Islet precursor cell (in vitro differentiated cells): ENCODE measurements at places on chromosomes 13 and 19.

DNA sequence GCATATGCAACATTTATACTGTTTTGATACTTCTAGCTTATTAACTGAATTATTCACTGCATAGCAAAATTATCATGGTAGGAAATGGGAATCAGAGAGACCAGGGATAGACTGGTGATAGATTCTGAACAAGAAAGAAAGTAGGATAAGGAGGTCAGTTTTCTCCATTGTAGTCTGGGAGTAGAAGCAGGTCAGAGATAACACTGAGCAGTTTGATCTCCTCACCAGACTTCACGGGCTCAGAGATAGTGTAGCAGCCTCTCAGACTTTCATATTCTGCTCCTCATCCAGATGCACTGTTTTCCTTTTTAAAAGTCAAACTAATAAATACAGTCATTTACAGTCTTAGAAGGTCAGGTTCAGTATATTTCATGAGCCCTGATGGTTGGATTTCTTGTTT, 56.0 kb upstream of the MYO16 start:
- DNase-seq = no peak

DNA sequence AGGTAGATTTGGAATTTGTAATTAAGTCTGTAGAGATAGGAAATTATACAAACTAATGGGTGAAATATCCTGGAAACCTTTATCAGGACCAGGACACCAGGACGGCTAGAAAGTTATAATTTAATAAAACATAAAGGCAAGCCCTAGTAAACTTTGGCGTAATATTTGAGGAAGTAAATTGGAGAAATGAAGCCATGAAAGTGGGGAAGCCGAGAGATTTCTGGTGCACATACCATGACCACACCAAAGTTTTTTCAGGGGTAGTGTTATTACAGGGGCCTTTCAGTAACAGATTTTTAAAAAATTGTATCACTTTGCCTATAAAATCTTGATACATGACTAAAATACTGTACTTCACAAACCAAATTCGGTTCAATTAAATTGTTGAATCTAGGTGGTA, 54.7 kb upstream of the URAD start:
- no peak for DNase-seq

DNA sequence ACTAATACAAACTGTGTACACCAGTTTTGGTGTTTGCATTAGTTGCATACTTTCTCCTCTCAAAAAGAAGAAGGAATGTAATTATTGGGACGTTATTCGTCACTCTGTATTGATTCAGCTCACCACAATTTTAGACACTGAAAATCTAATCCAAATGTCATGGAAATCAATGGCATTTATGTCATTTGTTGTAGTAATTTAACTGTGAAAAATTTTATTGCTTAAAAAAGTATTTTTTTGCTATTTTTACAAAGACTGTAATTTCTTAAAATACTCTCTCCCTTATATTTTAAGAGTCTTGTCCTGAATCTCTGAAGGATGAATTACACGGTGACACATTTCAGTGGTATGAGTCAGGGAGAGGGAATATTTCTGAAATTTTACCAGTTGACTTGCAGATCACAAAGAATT, 2117.6 kb downstream of the PCDH9 start:
- DNase-seq = no peak

GRCh38 chr19:45613926-45614725, 12.1 kb upstream of the GPR4 start:
- no peak for DNase-seq

- no peak for DNase-seq
These were observed 16.3 kb downstream of the ZIC5 start for GRCh38 chr13:99955107-99955746.

- DNase-seq = peak; percentile 55
These were observed 41.7 kb downstream of the PCDH17 start for GRCh38 chr13:57673197-57673596.

GRCh38 chr13:108561149-108561548, 68.3 kb upstream of the MYO16 start:
- DNase-seq = no peak

DNA sequence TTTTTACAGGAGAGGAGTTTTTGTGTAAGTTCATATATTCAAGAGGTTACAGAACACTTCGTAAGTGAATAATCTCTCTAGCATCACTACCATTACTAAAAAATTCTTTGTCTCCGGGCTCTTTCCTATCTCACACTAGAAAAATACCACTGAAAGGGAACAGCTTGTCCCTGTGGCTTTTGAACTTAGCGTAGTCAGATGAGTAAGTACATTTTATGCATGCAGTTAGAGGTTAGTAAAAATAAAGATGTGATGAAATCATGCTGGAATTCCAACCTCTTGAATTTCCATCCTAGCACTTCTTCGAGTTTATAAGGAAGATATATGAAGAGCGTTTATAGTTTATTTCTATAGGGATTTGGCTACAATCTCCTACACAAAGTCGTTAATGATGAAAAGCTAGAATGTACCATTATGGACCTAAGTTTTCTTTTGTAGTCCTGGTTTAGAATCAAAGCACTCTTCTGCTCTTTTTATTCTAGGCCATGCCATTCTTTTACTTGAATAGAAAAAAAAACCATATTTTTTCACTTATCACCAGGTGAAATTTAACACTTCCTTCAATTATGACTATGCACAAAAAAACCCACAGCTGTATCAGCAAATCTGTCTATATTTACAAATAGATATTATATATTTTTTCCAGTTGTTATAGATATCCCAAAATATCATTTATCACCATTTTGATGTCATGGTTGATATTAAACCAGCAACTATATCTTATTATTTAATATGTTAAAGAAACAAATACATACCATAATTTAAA, 139.9 kb upstream of the PCDH9 start:
- DNase-seq = no peak

- DNase-seq = no peak
These were observed 64.2 kb downstream of the ARHGAP35 start for GRCh38 chr19:46924874-46925547.
